Tibial nerve (tissue), 4 donors: ENCODE measurements at places on chromosomes 11 and 22. TPM values are rescaled to one million over a fixed set of nuclear protein-coding genes. Genes with fewer than 3 reads are reported as not detected.

Gene OR52N4
- 0.98 TPM for total RNA-seq

DNA sequence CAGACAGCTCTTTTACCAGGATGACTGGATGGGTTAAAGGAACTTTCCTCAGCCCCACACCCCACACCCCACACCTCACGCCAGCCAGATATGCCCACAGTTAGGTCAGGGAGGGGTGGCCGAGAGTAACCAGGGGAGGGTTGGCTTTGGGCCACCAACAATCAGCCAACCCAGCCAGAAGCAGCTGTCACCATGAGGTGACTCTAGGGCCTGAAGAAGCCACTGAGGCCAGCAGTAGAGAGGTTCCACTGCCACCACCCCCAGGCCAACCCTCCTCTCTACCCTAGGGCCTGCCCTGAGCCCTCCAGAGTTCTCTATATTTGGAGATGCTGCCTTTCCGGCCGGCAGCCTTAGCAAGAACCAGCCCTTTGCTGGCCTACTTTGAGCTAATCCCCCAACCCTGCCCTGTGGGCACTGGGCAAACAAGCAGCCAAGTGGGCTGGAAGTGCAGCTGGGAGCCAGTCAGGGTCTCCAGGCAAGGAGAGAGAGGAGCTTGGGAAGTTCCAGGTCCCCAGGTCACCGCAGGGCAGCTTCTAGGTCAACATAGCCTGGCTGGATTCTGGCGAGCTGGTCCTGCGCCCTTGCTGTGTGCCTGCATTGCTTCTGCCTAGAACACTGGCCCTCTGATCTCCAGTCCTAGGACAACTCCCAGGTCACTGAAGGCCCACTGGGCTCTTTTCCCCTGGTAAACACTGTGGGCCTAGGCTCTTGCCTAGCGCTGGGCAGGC lies 12.0 kb upstream of the SYT8 start:
- no peak overlapping the region for H3K4me3 ChIP-seq
- no peaks in the 10 kb centered on the region for H3K27me3 ChIP-seq
- no peak overlapping the region for H3K27ac ChIP-seq
- no peak for DNase-seq

DNA sequence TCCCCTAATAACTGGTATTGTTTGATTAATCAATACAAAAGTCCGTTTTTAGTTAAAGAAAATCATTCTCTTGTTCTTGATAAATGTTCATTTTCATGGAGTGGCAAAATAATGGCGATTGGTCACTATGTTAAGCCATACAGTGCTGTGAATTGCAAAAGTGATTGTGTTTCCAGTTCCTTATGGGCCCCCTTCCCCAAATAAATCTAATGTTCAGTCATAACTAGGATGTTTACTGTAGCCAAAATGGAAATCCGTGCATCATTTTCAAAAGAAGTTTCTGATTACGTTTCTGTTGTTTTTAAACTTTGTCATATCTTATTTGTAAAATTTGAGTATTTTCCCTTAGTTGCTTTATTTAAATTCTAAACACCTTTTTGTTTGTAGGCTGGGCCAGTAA lies 845 bp downstream of the RBM7 start:
- DNase-seq: no peak
- peaks cover 34% of the 10 kb centered on the region for H3K4me1 ChIP-seq
- H3K36me3 ChIP-seq: no peaks in the 10 kb centered on the region
- H3K4me3 ChIP-seq: peak overlapping the region; percentile 81
- H3K27me3 ChIP-seq: no peaks in the 10 kb centered on the region
- H3K27ac ChIP-seq: peak overlapping the region; percentile 99

Gene ACER3
- 24.3 TPM for total RNA-seq

- H3K36me3 ChIP-seq: no peaks in the 10 kb centered on the region
- H3K27me3 ChIP-seq: no peaks in the 10 kb centered on the region
- DNase-seq: no peak
- no peaks in the 10 kb centered on the region for H3K4me1 ChIP-seq
- no peak overlapping the region for H3K4me3 ChIP-seq
Measured at GRCh38 chr11:15773476-15774387, 582.6 kb downstream of the SOX6 start.

- H3K4me1 ChIP-seq: peaks cover 28% of the 10 kb centered on the region
- H3K36me3 ChIP-seq: no peaks in the 10 kb centered on the region
- peak; percentile 57 for DNase-seq
- peak within 1 kb of the TSS; percentile 82 for H3K27ac ChIP-seq
Measured at GRCh38 chr11:7672960-7673723, at the start of gene CYB5R2. CYB5R2 (minus strand) TSS chr11:7673500; CDS start chr11:7672825, 675 bp downstream.

GRCh38 chr22:34702279-34702678 lies 363.7 kb upstream of the ISX start:
- no peak overlapping the region for H3K4me3 ChIP-seq
- no peaks in the 10 kb centered on the region for H3K4me1 ChIP-seq
- H3K27me3 ChIP-seq: no peaks in the 10 kb centered on the region
- H3K27ac ChIP-seq: no peak overlapping the region
- DNase-seq: no peak
- H3K36me3 ChIP-seq: no peaks in the 10 kb centered on the region

Gene CCDC157
- 7.8 TPM for total RNA-seq

Gene ANO1
- total RNA-seq: 5.7 TPM

GRCh38 chr11:30479899-30480298 lies 106.3 kb downstream of the MPPED2 start:
- H3K27ac ChIP-seq: no peak overlapping the region
- H3K4me1 ChIP-seq: no peaks in the 10 kb centered on the region
- H3K27me3 ChIP-seq: no peaks in the 10 kb centered on the region
- no peak for DNase-seq
- H3K36me3 ChIP-seq: no peaks in the 10 kb centered on the region

- H3K4me1 ChIP-seq: no peaks in the 10 kb centered on the region
- H3K4me3 ChIP-seq: no peak overlapping the region
- no peak overlapping the region for H3K27ac ChIP-seq
- DNase-seq: no peak
Measured at GRCh38 chr11:131924001-131924400, 553.6 kb downstream of the NTM start.

Gene FSHB
- total RNA-seq: not detected

Gene FGF19
- not detected for total RNA-seq

Gene P4HA3
- 1.4 TPM for total RNA-seq

DNA sequence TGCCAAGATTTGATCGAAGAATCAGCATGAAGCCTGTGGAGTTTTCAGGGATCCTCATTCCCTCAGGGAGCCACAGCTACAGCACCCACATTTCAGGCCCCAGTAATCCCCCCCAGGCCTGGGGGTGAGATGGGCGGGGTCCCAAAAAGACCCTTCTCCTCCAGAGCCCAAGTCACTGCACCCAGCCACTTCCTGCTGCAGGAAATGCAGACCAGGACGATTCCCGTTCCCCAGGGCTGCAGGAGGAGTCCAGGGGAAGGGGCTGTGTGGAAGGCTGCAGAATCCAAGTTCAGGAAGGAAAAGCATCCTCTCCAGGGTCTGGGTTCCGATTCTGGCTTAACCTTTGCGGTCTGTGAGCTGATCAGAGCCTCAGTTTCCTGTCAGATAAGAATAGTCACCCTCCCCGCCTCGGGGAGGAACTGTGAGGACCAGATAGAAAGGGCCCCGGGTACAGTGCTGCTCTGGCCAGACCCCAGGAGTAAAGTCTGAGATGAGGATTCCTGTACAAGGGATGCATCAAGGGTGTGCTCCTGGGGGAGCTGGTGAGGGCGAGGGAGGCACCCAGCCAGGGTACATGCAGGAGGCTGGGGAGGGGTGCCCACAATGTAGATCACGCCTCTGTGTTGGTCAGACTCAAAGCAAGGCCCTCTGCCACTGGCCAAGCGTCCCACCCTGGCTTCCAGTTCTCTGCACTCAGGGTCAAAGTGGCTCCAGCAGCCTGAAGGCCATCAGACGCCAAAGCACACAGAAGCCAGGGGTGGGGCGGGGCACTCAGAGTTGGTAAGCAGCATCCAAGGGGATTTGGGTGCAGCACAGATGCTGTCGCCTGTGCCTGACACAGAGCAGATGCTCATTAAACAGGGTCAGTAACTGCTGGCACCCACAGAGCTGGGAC lies 30.1 kb upstream of the TP53I11 start:
- H3K4me1 ChIP-seq: no peaks in the 10 kb centered on the region
- no peak overlapping the region for H3K4me3 ChIP-seq
- DNase-seq: no peak

GRCh38 chr11:45671246-45672171 lies 6.1 kb upstream of the CHST1 start:
- no peak for DNase-seq
- H3K4me1 ChIP-seq: no peaks in the 10 kb centered on the region
- no peak overlapping the region for H3K4me3 ChIP-seq

Gene OR8D1
- total RNA-seq: not detected

DNA sequence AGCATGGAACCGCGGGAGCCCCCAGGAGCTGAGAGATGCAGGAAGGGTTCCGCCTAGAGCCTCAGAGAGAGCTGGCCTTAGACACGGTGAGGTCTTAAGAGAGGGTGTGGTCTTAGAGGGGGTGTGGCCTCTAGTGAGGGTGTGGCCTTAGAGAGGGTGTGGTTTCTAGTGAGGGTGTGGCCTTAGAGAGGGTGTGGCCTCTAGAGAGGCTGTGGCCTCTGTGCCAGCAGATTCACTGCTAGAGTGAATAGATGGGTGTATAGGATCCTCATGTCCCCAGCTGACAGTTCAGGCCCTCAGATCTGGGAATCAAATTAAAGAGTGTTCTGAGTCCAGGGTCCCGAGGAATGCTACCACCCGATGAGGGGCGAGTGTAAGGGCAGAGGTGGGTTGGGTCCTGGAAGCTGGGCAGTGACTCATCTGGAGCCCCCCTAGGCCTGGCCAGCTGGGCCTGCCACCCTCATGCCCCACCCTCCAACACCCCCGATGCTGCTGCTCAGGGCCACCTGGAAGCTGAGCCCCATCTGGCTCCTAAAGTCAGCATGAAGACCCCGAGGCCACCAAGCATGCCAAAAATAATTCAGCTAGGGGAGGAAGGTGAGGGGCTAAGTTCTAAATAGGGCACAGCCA lies 49.5 kb downstream of the IGF2 start:
- no peaks in the 10 kb centered on the region for H3K27me3 ChIP-seq
- H3K4me3 ChIP-seq: no peak overlapping the region
- H3K4me1 ChIP-seq: no peaks in the 10 kb centered on the region
- no peak overlapping the region for H3K27ac ChIP-seq

GRCh38 chr11:7643314-7643713 lies 30.0 kb downstream of the CYB5R2 start:
- no peaks in the 10 kb centered on the region for H3K4me1 ChIP-seq
- no peaks in the 10 kb centered on the region for H3K27me3 ChIP-seq
- H3K27ac ChIP-seq: no peak overlapping the region
- no peak for DNase-seq

DNA sequence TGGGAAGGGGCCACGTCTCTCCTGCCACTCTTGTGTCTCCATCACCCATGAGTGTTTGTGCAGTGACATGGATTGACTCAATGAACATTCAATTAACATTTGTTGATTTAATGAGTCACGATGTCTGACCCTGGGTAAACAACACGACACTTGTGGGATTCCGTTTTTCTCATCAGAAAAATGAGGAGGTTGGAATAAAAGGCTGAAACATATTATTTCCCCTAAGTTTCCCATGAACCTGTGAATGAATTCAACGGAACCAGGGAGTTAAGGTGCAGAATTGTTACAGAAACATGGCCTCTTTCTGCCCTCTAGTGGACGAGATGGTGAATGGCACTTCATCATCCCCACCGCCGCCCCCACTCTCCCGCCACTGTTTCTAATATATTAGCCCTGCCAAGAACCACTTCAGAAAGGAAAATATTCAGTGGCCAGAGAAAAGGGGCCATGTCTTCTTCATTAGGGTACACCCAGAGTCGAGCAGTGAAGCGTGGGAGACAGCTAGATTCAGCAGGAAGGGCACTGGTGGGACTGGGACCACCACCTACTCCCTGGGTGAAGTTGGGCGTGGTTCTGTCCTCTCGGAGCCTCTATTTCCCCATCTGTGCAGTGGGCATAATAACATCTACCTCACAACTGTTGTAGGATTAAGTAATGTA lies 46.3 kb upstream of the SYT13 start:
- no peak overlapping the region for H3K27ac ChIP-seq
- H3K4me3 ChIP-seq: no peak overlapping the region
- no peaks in the 10 kb centered on the region for H3K36me3 ChIP-seq
- DNase-seq: no peak
- H3K27me3 ChIP-seq: no peaks in the 10 kb centered on the region

DNA sequence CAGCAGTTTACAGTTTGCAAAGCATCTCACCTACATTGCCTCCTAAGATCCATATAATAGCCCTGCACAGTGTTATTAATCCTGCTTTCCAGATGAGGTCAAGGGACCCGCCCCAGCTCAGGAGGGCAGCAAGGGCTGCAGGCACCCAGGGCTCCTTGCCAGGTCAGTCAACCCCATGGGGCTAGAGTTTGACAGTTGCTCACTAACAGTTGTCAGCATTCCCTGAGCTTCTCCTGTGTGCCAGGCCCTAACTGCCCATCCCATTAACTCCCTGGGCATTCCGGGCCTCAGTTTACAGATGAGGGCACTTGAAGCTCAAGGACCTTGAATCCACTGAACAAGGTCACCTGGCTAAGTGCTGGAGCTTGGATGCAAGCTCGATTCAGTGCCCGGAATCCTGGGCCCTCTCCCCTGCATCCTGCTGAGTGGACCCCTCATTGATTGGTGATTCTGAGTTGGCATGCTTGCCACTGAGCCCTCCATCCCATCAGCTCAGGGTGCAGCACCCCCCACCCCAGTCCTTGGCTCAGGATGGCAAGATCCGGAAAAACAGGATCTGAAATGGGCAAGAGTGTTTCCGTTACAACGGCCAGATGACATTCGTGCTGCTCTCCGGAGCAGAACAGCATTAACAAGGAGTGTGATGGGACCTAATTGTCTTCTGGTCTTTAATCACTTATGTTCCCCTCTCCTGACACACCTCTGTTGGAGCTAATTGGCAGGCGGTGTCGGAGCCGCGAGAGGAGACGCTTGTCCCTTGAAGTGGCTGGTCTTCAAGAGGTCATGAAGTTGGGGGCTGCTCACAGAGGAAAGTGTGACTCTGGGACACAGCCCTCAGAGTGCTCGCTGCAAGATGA lies 87.4 kb upstream of the SHISAL1 start:
- H3K36me3 ChIP-seq: no peaks in the 10 kb centered on the region
- no peaks in the 10 kb centered on the region for H3K27me3 ChIP-seq
- no peak overlapping the region for H3K27ac ChIP-seq
- H3K4me1 ChIP-seq: no peaks in the 10 kb centered on the region
- H3K4me3 ChIP-seq: no peak overlapping the region

DNA sequence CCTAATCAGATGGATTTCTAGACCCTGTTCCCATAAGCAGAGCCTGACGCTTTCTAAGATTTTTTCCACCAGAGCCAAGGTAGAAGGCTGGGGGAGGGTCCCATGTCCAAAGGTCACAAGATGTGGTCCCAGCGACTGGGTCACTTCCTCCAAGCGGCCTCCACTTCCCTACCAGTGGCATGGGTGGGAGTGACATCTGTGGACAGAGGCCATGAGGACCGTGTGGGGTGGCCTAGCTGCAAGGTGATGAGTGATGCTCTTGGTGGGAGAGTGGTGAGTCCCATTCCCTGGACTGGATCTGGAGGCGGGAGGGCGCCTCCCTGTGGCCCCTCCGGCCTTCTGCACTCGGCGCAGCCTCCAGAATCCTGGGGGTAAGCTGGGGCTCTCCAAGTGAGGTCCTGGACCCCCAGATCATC lies 32.4 kb upstream of the PRR5 start:
- H3K4me3 ChIP-seq: peak overlapping the region; percentile 67
- no peak for DNase-seq
- H3K27me3 ChIP-seq: peaks cover 10% of the 10 kb centered on the region
- H3K27ac ChIP-seq: no peak overlapping the region
- no peaks in the 10 kb centered on the region for H3K36me3 ChIP-seq

- no peak for DNase-seq
- H3K27me3 ChIP-seq: no peaks in the 10 kb centered on the region
- H3K36me3 ChIP-seq: no peaks in the 10 kb centered on the region
- no peak overlapping the region for H3K4me3 ChIP-seq
- H3K4me1 ChIP-seq: no peaks in the 10 kb centered on the region
Measured at GRCh38 chr11:79253280-79253679, 187.6 kb downstream of the TENM4 start.
